ENCODE measurements at places on chromosomes 13 and 19. TPM values are rescaled to one million over a fixed set of nuclear protein-coding genes. Genes with fewer than 3 reads are reported as not detected.

DNA sequence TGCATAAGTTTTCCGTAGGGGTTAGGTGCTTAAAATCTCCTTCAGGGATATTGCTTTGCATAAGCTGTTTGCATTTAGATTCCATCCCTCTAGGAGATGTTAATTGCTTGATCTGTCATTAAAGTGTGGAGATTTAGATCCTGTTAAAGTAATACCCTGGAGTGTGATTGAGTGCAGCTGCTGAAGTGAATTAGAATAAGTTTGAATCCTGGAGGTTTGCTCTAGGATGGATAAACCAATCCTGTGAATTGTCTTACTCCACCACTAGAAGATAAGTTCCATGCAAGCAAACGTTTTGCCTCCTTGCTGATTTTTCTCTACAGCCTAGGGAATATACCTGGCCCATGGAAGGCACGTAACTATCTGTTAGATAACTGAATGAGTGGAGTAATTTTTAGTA lies 1487.2 kb upstream of the PRR20A start:
- DNase-seq: no peak

DNA sequence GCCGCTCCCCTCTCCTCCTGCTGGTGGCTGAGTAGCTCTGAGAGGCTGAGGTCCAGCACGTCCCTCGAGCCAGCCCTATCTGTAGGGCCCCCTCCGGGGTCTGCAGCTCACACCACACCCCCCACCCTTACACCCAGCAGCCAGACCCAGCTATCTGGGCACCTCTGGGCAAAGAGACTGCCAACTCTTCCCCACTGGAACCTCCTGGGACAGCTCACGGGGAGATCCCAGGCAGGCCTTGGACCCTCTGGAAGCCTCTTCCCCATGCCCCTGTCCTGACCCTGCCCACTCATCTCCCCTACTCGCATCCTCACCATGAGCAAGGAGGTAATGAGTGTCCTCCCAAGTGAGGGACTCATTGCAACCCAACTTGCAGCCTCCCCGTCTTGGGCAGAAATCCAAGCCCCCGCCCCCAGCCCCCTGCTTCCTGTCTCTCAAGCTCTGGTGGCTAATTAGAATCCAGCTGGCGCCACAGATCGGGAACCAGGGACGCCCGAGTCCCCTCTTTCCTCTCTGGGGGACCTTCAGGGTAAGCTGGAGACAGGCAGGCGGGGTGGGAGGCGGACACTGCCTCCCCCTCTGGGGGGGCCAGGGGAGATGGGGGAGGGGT lies 22.1 kb downstream of the ADGRL1 start:
- DNase-seq: no peak

- no peak for DNase-seq
These were observed 43.0 kb upstream of the CSNK1A1L start for GRCh38 chr13:37148501-37148900.

- DNase-seq: peak; percentile 95
These were observed 6.4 kb downstream of the AXL start for GRCh38 chr19:41225238-41226052.

DNA sequence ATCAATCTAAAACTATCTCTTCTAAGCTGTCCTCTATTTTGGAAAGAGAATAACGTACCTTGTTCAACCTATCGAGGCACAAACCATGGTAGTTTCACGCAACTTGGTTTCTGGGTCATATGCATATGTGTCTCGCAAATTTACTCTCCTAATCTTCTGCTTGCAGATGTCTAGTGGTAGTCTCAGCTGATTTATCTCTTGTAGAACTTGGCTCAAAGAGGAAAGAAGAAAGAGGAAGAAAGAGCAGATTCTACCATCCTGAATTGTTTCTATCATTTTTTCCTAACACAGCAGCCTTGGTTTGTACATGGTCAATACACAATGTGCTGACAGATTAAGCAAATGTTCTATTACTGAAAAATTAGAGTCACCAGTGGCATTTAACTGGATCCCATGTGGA lies 282.3 kb downstream of the SPRY2 start:
- no peak for DNase-seq

DNA sequence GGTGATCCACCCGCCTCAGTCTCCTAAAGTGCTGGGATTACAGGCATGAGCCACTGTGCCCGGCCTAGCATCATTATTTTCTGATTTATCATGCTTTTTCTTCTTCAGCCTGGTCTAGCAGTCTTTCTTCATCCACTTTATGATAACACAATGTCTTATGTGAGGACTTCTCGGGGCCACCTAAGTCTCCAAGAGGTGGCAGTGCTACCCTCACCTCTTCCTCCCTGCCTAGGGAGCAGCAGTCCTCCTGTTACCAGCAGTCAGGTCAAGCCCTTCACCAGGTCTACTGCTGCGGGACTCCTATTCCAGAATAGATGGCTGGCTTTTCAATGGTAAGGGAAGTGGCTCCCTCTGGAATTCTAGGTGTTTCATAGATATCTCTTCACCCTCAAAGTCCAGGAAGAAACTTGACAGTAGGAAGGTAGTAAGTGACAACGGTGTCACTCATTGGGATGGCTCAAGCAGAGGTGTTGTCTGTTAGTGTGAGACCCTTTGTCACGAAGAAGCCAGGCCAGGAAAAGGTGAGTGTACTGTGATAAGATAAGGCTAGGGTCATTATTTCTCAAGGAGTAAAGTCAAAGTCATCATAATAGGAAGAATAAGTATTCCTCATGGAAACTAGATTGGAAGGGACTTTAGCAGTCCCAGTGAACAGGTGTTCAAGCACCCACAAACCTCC lies 164.0 kb downstream of the KLF5 start:
- no peak for DNase-seq

DNA sequence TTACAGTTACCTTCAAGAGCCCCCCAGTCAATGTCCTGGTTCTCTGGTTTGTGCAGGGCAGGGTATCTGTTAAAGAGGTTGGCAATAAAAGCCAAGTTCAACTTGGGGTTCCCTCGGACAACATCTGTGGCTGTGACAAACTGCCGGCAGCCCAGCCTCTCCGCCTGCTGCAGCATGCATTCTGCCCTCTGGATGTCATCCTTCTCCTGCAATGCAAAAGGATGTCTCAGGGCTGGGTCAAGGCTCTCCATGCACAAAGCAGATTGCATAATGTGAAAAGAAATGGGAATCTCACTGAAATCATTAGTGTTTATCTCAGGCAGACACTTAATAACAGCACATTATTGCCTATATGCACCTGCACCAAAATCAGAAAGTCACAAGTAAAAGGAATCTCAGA lies 35.1 kb downstream of the LCP1 start:
- no peak for DNase-seq

GRCh38 chr13:77358001-77358400 lies 31.1 kb upstream of the MYCBP2 start:
- DNase-seq: no peak

- no peak for DNase-seq
These were observed 25.7 kb downstream of the COL4A2 start for GRCh38 chr13:110332750-110333149.

- no peak for DNase-seq
These were observed 16.3 kb downstream of the POP4 start for GRCh38 chr19:29622166-29623070.

GRCh38 chr13:20193907-20194631 lies 1.3 kb upstream of the GJB2 start:
- DNase-seq: peak; percentile 85

DNA sequence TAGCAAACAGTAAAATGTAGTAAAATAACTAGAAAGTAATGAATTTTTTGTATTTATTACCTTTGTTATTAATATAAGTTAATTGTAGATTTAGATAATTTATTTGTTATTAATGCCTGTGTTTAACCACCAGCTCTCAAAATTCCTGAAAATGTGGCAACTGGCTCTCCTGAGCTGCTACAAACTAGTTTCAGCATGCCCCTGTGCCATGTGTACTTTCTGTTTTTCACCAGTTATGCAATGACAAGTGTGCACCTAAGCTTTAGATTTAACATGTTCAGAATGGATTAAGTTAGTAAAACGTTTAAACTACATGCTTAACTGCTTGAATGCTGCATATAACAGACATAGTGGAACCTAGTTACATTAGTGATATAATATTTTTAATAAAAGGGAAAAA lies 88.1 kb downstream of the POSTN start:
- no peak for DNase-seq

DNA sequence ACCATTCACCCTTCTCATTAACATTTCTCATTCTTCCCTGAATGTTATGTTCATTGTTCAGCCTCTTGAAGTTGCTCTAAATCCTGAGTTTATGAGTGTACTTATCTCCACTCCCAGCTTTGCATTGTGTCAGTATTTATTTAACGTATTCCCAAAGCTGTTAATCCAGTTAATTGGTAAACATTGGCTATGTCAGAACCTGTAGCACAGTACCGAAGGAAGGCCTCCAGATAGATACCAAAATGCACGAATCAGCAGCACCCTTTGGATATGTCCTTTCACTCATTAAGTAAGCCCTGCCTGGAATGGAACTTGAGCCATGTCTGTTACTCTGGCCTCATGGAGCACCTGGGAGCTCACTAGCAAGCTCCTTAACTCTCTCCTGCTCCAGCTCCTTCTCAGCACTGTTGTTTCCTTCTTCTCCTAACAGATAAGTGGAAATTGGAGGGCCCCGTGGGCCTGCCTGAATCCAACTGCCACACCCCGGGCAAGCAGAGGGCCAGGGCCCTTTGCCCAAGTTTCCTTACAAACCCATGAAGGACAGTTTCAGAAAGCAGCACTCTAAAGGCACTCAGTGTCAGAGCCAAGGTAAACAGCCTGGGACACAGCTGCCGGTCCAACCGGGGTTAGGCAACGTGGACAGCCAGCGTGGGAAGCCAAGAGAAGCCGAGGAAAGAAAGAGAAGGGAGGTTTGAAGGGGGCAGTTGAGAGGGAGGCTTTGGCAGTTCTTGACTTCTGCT lies 155.0 kb upstream of the SERP2 start:
- DNase-seq: no peak

DNA sequence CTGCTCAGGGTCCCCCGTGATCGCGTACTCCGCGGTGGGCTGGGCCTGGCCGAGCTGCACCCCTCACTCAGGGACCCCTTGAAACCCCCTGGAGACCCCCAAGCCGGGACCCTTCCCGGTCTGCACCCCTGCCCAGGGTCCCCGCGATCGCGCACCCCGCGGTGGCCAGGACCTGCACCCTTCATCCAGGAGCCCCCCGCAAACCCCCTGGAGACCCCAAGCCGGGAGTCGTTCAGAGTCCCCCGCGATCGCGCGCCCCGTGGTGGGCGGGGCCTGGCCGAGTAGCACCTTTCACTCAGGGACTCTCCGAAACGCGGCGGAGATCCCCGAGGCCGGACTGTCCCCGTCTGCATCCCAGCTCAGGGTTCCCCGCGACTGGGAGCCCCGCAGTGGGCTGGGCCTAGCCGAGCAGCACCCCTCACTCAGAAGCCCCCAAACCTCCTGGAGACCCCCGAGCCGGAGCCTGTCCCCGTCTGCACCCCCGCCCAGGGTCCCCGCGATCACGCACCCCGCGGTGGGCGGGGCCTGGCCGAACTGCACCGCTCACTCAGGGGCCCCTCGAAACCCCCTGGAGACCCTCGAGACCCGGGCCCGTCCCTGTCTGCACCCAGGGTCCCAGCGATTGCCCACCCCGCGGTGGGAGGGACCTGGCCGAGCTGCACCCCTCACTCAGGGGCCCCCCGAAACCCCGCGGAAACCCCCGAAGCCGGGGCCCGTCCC lies 748 bp downstream of the LMNB2 start:
- no peak for DNase-seq

DNA sequence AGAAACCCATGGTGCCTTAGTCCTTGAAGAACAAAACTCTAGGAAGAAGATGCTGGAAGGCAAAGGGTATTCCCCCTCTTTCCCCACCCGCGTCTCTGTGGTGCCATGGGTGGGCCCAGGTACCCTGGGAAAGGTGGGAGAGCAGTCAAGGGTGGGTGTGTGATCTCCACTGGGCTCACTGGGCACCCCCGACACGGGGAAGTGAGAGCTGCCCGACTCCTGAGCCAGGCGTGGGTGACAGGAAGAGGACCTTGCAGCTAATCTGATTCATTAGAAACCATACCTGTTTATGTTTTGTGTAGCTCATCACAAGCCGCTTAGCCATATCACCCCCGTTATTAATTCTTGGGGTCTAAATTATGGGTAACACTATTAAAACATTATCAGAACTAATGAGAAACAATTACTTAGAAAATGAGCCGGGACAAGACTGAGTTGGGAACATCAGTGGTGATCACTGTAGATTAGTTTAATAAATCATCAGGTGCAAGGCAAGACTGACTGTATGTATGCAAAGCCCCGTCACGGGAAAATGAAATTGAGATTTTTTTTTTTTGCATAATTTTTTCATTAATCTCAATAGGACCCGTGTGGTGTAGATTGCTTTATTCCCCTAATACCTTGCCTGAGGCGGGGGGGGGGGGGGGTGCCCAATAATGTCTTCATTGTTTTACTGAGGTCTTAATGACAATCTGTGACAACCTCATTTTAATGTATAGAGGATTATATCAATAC lies 77.3 kb downstream of the ZIC5 start:
- no peak for DNase-seq

DNA sequence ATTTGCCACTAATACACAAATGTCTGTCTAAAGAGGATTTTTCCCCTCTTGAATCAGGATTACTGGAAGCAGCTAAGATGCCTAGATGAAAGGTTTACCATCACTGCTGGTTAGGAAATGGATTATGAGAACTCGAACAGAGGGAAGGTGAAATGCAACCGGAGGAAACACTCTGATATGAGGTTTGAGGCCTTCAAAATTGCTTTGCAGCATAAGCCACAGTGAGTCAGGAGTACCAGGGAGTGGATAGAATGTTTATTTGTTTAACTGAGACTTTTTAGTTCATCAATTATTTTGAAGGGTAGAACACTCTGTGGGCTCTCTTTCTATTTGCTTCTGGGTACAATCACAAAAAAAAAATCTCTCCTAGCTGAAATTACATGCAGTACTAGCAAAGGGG lies 18.1 kb downstream of the CDADC1 start:
- no peak for DNase-seq

- no peak for DNase-seq
These were observed 6.6 kb upstream of the IFI30 start for GRCh38 chr19:18167011-18167410.

DNA sequence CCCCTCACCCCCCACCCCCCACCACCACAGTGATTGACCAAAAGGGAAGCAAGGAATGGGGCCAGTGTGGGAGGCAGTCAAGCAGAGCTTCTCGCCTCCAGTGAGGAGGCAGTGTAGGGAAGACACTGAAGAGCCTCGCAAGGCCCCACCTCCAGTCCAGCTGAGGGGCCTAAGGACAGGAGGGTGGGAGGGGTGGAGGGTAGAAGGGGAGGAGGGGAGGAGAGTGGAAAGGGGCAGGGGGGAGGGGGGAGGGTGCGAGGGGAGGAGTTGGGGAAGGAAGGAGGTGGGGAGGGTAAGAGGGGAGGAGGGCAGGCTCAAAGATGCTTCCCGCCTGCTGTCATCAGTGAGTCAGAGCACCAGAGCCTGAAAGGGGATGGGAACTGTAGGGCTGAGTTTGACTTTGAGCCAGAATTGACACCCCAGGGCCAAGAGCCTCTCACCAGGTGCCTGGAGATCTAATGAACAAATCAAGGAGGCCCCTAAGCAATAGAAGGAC lies 786.2 kb downstream of the UQCRFS1 start:
- no peak for DNase-seq

- no peak for DNase-seq
These were observed 17.8 kb downstream of the BIVM start for GRCh38 chr13:102816708-102817107.

- DNase-seq: no peak
These were observed 263.6 kb upstream of the GPC6 start for GRCh38 chr13:92963029-92963428.

SLC25A41 gene
- total RNA-seq: 0.66 TPM

DOCK9 gene
- 191 TPM for total RNA-seq

LSR gene
- 5.1 TPM for total RNA-seq

SPRED3 gene
- total RNA-seq: 0.46 TPM

C13orf46 gene
- 0.17 TPM for total RNA-seq

NPAS1 gene
- total RNA-seq: not detected

KLK6 gene
- total RNA-seq: not detected

TPTE2 gene
- not detected for total RNA-seq

Measured in esophagus muscularis mucosa (tissue), 4 donors.